ENCODE measurements at places on chromosomes 7 and 10.

DNA sequence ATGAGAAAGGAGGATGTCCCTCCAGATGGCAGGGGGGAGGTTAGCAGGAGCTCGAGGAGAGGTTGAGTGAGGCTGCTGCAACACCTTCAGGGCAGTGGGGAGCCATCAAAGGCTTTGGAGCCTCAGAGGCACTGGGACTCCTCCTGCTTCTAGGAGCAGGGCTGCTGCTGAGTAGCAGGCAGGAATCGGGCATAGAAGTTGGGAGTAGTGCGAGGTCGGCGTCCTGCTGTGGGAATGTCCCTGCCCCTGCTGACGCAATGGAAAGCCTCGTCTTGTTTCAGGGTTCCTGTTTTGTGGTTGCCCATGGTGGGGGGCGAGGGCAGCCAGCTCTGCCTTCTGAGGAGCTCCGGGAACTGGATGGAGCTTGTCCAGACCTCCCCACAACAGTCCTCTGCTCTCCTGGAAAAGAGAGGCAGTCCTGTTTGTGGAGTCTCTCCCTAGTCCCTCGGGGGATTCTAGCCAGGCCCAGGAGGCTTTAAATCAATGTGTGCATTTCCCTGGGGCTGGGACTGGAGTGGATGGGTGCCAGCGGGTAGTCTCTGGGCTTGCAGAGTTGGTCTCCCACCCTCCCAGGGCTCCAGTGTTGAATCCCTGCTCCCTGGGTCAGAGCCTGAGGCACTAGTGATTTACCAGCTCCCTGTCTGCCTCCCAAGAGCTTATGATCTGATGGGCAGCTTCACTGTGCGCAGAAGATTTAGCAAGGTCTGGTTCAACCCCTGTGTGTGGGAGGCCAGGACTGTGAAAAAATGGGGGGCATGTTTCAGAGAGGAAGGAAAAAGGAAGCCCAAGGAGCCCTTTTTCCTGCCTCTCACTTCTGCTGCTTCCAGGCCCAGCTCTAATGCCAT, 98.7 kb upstream of the PPIF start:
- no peak for DNase-seq

GRCh38 chr7:54858008-54858692, 99.1 kb upstream of the SEC61G start:
- DNase-seq, result no peak

GRCh38 chr7:40808378-40808942, 673.7 kb downstream of the SUGCT start:
- no peak for DNase-seq

- DNase-seq, result no peak
Measured at GRCh38 chr10:123429706-123430221, 236.4 kb upstream of the GPR26 start.

GRCh38 chr10:99528494-99529441, 4.0 kb upstream of the NKX2-3 start:
- no peak for DNase-seq

- DNase-seq, result no peak
Measured at GRCh38 chr7:101882595-101883564, 65.5 kb downstream of the CUX1 start.

DNA sequence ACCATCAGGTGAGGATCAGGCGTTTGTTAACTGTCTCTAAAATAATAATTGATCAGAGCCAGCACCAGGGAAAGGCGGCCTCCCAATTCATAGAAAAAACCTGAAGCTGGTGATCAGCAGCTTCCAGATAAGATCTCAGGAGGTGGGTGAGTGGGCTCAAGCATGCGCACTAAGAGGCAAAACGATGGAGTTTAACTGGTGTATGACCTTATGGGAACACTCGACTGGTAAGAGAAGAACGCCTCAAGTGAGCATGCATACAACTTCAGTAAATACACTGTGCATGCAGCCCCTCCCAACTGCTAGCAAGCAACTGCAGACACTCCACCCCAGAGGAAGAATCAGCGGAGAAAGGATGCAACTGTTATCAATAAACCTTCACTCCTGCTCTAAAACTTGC, 18.1 kb downstream of the RAPGEF5 start:
- no peak for DNase-seq

DNA sequence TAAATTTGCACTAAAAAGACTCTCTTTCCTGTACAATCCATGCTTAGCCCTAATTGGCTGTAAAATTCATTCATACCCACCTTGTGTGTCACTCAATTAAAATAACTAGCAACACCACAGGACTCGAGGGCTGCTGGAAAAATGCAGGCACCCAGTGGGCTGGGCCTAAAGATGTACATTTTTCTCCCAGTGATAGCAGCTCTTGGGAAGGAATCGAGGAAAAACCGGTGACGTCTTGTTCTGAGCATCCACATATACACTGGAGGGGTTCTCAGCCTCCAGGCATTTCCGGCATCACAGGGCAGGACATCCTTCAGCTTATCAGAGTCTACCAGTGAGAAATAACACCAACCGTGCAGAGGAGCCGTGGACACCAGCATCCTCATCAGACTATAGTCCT, 85.8 kb upstream of the PITRM1 start:
- DNase-seq, result no peak

DNA sequence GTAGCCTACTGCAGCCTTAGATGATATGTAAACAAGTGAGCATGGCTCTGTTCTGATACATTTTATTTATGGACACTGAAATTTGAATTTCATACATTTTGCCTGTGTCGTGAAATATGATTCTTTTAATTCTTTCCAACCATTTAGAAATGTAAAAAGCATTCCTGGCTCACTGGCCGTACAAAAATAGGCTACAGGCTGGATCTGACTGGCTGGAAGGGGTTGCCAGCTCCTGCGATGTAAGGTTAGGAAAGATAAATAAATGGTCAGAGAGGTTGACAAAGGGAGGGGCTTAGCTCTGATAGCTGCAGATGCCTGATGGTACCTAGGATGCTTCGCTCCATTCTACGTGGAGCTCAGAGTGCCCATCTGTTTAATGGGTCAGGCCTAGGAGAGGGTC, 3.4 kb downstream of the ADCYAP1R1 start:
- no peak for DNase-seq

DNA sequence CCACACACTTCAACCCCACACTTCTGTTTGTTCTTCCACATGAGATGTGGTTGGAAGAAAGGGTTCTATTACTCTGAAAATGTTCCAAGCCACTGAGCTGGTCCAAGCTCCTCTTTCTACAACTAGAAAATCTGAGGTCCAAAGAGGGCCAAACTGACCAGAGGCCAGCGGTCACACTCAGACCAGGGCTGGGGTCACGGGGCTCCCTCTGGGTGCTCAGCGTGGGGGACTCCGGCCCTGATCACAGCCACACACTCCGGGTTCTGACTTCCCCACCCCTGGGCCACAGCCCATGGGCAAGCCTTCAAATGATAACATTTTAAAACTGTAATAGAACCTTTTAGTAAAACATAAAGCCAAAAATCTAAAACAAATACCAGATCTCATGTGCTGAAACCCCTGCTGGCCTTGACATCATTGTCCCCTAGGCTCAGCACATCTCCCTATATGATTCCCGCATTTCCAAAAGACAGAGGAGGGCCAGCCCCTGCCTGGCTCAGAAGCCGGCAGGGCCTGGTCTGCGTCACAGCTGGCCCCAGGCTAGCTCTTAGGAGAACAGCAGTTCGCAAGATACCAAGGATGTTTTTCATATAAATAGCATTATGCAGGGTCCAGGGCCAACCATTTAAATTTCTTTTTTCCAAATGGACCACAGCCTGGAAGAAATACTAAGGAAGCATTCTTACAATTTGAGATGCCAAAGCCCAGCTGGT, 3.3 kb downstream of the CRYGN start:
- no peak for DNase-seq

- DNase-seq, result no peak
Measured at GRCh38 chr7:76261931-76262330, 40.5 kb upstream of the HSPB1 start.

DNA sequence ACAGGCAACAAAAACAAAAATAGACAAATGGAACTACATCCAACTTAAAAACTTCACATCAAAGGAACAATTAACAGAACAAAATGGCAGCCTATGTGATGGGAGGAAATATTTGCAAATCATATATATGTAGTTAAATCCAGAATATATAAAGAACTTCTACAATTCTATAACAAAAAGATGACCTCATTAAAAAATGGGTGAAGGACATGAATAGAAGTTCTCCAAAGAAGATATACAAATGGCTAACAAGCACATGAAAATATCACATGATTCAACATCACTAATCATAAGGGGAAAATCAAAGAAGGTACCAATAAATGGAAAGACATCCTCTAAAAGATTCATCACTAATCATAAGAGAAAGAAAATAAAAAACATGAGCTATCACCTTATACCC, 416.1 kb downstream of the LRMDA start:
- DNase-seq, result no peak

DNA sequence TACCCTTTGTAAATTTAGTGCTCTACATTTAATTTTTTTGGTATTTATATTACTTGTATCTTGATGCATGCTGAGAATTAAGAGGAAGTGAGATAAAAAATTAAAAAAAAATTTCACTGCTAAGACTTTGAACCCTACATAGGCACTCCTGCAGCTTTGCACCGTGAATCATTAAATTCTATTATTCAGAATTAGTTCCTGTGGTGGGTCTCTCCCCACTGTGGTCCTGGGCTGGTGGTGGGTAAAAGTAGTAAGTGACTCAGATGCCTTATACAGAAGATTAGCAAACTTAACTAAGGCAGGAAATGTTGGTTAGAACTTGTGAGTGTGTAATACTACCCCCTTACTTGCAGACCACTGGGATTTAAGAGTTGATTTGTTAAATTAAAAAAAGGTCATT, 72.6 kb downstream of the AP3M1 start:
- DNase-seq, result no peak

- DNase-seq, result no peak
Measured at GRCh38 chr7:117092785-117093184, 139.5 kb downstream of the ST7 start.

DNA sequence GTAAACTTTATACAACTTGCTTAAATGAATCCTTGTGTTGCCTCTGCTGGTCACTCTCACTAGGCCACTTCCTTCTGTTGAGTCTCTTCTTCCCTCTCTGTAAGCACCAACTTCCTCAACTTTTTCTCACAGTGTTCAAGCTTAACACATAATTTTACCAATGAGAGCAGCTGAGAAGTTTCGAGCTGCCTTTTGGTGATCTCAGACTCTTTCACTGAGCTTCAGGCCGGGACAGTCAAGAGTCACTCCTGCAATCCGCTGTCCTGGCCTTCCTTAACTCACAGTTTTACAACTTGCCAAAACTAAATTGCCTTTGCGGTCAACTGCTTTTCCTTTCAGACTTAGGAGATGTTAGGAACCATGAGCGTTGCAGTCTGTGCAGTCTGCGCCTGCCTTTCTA, 47.4 kb downstream of the PRPF18 start:
- DNase-seq, result no peak

GRCh38 chr10:115696747-115697146, 576.3 kb downstream of the GFRA1 start:
- DNase-seq, result no peak

GRCh38 chr7:16822029-16822428, 17.2 kb upstream of the AGR2 start:
- no peak for DNase-seq

GRCh38 chr10:3419719-3420495, 247.3 kb upstream of the PITRM1 start:
- no peak for DNase-seq

- DNase-seq, result no peak
Measured at GRCh38 chr10:88781206-88781605, 21.3 kb upstream of the LIPM start.

- DNase-seq, result no peak
Measured at GRCh38 chr10:99979066-99979685, 30.6 kb downstream of the DNMBP start.

GRCh38 chr7:3043544-3044371, at the start of gene CARD11:
Gene CARD11 (minus strand): TSS chr7:3043867. CDS start chr7:2958506, 85,361 bp downstream.
- peak; percentile 84 for DNase-seq

- no peak for DNase-seq
Measured at GRCh38 chr7:81705206-81705605, 64.6 kb downstream of the HGF start.

DNA sequence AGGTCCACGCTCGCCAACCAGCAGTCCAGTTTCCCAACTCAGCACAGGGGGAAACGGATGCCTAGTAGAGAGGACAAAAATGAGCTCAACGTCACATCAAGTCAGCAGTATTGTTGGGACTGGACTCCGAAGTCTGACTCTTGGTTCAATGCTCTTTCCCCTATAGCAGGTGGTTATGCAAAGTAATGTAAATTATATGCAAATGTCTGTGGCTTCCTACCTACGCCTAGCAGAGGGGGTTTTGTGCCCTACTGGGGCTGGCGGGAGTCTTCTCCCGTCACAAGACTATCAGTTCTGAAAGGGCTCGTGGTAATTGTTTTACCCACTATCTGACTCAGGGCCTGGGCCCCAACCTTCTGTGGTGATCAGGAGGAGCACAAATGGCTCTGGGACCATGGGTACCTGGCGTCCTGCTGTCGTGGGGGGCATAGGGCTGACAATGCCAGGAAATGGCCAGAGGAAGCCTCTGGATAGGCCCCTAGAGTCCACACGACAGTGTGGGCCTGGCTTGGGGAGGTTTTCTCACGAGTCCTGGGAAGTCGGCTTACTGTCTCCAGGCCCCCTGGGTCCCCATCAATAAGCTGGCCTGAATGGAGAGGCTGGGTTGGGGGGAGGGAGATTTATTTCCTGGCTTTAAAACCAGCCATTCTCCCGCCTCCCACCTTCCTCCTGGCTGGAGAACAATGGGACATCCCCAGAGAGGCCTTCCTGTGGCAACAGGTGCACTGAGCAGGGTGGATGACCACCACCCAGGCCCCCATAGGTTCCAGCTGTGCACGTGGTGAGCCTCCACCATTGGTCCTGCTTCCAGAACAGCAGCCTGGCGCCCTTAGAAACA, 41.8 kb downstream of the UNC5B start:
- DNase-seq, result no peak

DNA sequence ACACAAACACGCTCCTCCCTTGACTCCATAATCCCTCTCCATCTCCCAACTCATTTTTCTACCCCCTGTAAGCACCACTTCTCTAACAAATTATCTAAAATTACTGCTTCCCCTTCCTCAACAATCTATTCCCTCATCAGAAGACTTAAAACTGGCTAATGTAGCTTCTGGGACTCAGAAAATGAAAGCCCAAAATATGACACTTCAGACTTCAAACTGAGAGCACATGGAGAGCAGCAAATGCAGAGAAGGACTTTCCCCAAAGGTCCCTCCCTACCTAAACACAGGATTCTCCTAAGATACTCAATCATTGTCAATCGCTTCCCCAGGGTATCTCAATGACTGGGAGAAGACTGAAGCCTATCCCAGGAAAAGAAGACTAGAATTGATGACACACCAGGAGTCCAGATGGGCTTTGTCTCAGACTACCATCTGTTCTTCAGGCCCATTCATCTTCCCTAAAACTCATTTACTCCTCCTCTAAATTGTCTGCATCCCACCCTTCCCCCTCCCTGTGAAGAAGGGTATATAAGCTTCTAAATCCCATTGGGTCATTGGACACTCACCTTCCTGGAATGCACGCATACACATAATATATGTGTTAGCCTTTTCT, 39.2 kb downstream of the ST8SIA6 start:
- DNase-seq, result no peak

DNA sequence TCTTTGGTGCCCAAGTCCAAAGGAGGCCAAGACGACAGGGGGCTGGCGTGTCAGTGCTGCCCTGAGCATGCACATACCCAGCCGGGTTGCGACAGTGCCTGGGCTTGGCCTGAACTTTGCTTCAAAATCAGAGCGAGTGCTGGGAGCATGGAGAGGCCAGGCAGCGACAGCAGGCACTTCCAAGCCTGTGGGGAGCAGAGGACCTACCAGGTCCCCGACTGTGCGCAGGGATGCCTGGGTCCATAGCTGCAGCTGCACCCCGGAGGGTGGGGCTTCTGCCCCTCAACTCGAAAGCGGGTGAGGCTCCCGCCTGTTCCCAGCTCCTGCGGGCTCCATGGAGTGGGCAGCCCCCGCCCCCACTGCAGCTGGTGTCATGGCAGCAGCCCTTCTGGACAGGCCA, 79.1 kb downstream of the HDAC9 start:
- no peak for DNase-seq

- DNase-seq, result no peak
Measured at GRCh38 chr7:26673271-26673670, 191.1 kb downstream of the SKAP2 start.
